ENCODE measurements at places on chromosomes 1 and 21.

GRCh38 chr1:109979489-109980091 lies 5.0 kb upstream of the AHCYL1 start:
- DNase-seq, result no peak

GRCh38 chr1:247085310-247085709 lies 6.7 kb upstream of the ZNF670 start:
- no peak for DNase-seq

GRCh38 chr1:156664767-156665411 lies 12.3 kb downstream of the NES start:
- DNase-seq, result no peak

- DNase-seq, result peak; percentile 82
Measured at GRCh38 chr21:26170471-26171257, at the start of gene APP. TSS of gene APP (minus strand) at chr21:26170770. CDS start at chr21:26170620, 150 bp downstream.

DNA sequence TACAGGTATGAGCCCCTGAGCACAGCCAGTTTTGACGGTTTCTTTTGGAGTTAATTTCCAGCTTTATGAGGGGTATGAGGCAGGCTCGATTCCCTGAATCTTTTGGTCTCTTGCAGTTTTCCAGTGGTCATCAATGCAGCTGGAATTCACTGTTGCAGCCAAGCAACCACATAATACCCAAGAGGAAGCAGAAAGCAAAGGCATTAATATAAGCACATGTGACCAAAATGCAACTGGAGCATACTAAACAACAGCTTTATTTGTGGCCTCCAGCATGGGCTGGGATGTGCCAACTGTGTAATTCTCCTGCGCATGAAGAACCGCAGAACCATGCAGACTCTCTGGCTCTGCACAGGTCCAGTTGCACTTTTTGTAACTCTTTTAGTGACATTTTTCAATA lies 33.0 kb downstream of the DSCAM start:
- no peak for DNase-seq

DNA sequence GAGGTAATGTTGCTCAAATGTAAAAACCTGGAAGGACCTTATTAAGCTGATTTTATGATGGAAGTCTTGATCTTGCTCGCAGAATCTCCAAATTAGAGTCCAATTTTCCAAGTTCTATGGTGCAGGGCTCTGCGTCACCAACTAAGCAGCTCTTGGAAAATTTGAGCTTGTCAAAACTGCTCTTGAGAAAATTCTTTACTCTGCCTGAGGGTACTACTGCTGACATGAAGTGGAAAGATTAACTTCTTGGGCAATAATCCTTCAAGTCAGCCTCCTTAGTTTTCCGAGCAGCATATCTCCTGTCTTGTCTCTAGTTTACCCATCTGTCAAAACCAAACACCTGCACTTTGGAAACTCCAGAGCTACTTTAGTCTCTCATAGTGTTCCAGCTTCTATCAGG lies 293.7 kb downstream of the KCTD3 start:
- DNase-seq, result no peak

DNA sequence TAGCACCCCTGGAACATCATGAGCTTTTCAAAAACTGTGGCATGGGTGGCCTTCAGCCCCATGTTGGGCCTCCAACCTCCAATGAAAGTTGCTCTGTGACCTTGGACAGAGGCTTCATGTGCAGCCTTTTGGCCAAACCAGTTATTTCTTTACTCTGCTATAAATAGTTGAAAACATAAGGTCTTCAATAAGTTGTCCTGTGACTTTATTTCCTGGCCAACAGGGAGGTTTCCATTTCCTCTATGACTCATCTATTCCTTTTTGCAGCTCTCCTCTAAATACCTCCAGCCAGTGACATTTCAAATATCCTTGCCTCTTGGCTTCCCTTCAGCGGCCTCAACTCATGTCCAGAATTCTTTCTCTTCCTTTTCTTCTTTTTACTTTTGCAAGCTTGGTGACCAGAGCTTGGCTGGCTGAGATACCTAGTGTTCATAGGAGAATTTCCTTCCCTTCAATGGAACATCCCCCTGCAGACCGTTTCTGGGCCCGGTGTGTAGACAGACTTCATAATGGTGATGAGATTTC lies 22.7 kb upstream of the TRIM67 start:
- no peak for DNase-seq

All from activated T-helper 1 cell treated with Interleukin-2 at 50 U/mL for 16 hours (primary cell).